Stimulated activated CD4-positive, alpha-beta T cell treated with anti-CD3 and anti-CD28 coated beads, Interleukin-2, amount 100 ng/mL, for 4 hours (primary cell): ENCODE measurements at places on chromosomes 5 and 9.

- no peak for DNase-seq
Observed at GRCh38 chr5:33894566-33894965, 2.8 kb upstream of the ADAMTS12 start.

- no peak for DNase-seq
Observed at GRCh38 chr5:45093377-45093776, 284.6 kb downstream of the MRPS30 start.

- peak; percentile 29 for DNase-seq
Observed at GRCh38 chr9:123929177-123929869, 603 bp downstream of the DENND1A start.

DNA sequence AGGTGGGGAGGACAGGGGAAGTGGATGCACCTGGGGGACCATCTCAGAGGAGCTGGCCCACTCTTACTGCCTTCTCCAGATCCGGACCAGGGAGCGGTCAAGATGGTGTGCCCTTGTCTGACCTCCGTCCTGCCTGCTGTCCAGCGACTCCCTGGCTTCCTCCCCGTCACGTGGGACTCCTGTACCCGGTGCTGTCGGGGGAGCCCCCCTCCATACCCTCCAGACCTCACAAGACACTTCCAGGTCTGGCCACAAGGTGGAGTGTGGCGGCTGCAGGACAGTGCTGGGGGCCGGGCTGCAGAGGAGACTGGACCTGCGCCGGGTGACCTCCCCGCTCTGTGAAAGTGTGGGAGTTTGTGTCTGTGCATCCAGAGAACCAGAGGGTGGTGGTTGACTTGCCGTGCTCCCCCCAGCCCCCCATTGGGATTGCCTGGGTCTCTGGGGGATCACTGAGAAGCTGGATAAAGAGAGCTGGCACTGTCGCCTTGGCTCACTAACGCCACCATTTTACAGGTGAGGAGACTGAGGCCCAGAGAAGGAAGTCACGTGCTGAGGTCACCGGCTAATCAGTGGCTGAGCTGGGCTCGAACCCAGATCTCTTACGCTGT is 1.9 kb upstream of the CRB2 start:
- peak; percentile 16 for DNase-seq

GRCh38 chr9:121508415-121508814 is 8.8 kb upstream of the GGTA1 start:
- no peak for DNase-seq

- DNase-seq, result no peak
Observed at GRCh38 chr9:80951675-80952074, 737.7 kb downstream of the TLE1 start.

DNA sequence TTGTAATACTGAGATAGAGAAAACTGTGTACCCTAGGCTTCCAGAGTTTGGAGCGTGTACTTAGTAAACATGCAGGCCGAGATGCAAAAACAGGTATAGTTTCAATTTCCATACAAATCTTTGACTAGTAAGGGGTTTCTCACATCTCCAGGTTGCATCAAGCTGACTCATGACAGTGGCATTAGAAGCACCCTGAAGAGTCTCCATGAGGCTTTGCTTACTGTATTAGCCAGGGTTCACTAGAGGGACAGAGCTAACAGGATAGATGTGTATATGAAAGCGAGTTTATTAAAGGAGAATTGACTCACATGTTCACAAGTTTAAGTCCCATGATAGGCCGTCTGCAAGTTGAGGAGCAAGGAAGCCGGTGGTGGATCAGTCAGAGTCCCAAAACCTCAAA is 275.3 kb upstream of the CDH6 start:
- DNase-seq, result no peak

- no peak for DNase-seq
Observed at GRCh38 chr9:109328978-109329637, 8.2 kb upstream of the EPB41L4B start.
